ENCODE measurements at places on chromosomes 3 and 15. TPM values are rescaled to one million over a fixed set of nuclear protein-coding genes. Genes with fewer than 3 reads are reported as not detected.

- no peak for DNase-seq
- H3K27ac ChIP-seq, result no peak overlapping the region
- no peaks in the 10 kb centered on the region for H3K4me1 ChIP-seq
- H3K27me3 ChIP-seq, result no peaks in the 10 kb centered on the region
- no peak overlapping the region for H3K4me3 ChIP-seq
- no peaks in the 10 kb centered on the region for H3K36me3 ChIP-seq
These were observed 75.9 kb downstream of the TMEM108 start for GRCh38 chr3:133113927-133114597.

TARS3 gene
- 39.5 TPM for total RNA-seq

DNA sequence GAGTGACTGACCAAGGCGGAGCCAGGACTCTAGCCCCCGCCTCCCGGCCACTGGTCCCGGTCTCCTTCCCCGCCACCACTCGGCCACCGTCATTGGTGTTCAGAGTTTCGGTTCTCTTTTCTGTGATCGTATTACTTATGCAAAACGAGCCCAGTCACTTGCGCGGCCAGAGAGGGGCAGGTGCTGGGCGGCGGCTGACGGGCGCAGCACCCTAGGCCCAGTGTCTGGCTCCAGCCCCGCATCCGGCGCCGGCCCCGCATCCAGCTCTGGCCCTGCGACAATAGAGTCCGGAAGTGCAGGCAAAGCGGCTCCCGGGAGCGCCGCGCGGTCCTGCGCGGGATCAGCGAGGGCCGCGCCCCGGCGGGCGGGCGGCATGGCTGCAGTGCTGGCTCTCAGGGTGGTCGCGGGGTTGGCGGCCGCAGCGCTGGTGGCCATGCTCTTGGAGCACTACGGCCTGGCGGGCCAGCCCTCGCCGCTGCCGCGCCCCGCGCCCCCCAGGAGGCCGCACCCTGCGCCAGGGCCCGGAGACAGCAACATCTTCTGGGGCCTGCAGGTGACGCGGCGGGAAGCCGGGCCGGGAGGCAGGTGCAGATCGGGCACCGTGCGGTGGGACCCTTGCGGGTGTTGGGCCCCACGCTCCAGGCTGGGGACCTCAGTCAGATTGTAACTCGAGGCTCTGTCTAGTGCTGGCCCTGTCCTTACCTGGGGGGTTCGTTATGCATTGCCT is at the start of gene TMEM62:
Gene TMEM62 (plus strand): TSS at position 157 of the 727 bp plus-strand sequence. CDS start 217 bp downstream, at position 374.
- no peaks in the 10 kb centered on the region for H3K4me1 ChIP-seq
- peaks cover 16% of the 10 kb centered on the region for H3K36me3 ChIP-seq
- H3K27ac ChIP-seq, result peak within 1 kb of the TSS; percentile 77
- peak within 1 kb of the TSS; percentile 80 for H3K4me3 ChIP-seq
- no peaks in the 10 kb centered on the region for H3K27me3 ChIP-seq

- no peaks in the 10 kb centered on the region for H3K27me3 ChIP-seq
- no peak overlapping the region for H3K27ac ChIP-seq
- H3K36me3 ChIP-seq, result no peaks in the 10 kb centered on the region
- H3K4me1 ChIP-seq, result no peaks in the 10 kb centered on the region
- no peak for DNase-seq
- no peak overlapping the region for H3K4me3 ChIP-seq
These were observed 11.0 kb upstream of the CAMKV start for GRCh38 chr3:49880581-49881315.

- no peaks in the 10 kb centered on the region for H3K4me1 ChIP-seq
- no peaks in the 10 kb centered on the region for H3K27me3 ChIP-seq
- H3K4me3 ChIP-seq, result no peak overlapping the region
- DNase-seq, result no peak
- H3K27ac ChIP-seq, result no peak overlapping the region
- H3K36me3 ChIP-seq, result no peaks in the 10 kb centered on the region
These were observed 126.8 kb downstream of the IL20RB start for GRCh38 chr3:137084586-137084985.

CD96 gene
- 0.32 TPM for total RNA-seq
